AG09309 (cell line): ENCODE measurements at places on chromosomes 12 and 14.

GRCh38 chr12:110809149-110809548 lies 37.6 kb upstream of the CCDC63 start:
- no peak for DNase-seq

DNA sequence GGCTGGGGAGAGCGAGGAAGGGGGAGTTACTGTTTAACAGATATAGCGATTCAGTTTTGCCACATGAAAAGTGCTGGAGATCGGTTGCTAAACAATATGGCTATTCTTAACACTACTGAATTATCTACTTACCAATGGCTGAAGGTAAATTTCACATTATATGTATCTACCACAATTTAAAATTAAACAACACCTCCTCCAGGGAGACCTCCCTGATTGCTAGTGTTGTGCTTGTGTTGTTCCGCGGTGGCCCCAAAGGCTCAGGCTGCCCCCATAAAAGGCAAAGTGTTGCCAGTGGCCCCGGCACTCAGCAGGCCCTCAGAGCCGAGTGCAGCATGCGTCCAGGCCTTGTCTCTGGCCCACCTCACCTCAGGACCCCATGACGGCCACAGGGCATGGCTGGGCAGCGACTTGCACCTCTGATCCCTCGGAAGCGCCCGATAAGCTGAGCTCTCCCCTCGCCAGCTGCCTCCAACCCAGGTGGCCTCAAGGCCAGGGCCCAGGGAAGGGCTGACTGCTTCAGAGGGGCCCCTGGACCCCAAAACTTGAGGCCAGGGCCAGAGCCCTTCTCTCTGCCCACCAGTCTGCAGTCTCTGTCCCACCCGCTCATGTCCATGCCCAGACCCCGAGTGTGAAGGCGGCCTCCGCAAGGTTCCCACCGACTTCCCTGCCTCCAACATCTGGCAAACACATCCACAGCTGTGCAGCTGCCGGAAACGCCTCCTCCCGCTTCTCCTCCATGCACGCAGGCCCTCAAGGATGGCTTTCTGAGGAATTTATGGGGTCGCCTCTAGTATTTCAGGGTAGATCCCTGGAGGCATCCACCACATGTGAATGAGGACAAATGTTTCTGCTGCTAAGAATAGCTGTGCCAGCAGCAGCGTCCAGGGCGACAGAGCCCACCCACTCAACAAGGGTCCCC lies 60.0 kb downstream of the NCOR2 start:
- no peak for DNase-seq

DNA sequence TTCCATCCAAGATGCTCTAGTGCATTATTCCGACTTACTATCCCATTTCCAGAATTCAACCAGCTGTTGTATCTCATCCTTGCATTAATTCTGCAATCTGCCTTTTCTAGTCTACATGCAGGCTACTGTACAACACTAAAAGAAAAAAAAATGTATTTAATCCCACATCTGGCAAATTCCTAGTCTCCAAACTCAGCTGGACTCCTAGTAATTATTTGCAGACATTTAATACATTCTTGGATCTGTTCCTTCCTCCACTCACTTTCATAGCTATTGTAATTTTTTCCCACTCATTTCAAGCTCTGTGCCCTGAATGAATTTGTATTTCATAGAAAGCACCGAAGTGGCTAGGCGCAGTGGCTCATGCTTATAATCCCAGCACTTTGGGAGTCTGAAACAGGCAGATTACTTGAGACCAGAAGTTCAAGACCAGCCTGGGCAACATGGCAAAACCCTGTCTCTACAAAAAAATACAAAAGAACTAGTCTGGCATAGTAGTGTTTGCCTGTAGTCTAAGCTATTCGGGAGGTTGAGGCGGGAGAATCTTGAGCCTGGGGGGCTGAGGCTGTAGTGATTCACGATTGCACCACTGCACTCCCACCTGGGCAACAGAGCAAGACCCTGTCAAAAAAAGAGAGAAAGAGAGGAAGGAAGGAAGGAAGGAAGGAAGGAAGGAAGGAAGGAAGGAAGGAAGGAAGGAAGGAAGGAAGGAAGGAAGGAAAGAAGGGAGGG lies 39.5 kb upstream of the YAF2 start:
- no peak for DNase-seq

DNA sequence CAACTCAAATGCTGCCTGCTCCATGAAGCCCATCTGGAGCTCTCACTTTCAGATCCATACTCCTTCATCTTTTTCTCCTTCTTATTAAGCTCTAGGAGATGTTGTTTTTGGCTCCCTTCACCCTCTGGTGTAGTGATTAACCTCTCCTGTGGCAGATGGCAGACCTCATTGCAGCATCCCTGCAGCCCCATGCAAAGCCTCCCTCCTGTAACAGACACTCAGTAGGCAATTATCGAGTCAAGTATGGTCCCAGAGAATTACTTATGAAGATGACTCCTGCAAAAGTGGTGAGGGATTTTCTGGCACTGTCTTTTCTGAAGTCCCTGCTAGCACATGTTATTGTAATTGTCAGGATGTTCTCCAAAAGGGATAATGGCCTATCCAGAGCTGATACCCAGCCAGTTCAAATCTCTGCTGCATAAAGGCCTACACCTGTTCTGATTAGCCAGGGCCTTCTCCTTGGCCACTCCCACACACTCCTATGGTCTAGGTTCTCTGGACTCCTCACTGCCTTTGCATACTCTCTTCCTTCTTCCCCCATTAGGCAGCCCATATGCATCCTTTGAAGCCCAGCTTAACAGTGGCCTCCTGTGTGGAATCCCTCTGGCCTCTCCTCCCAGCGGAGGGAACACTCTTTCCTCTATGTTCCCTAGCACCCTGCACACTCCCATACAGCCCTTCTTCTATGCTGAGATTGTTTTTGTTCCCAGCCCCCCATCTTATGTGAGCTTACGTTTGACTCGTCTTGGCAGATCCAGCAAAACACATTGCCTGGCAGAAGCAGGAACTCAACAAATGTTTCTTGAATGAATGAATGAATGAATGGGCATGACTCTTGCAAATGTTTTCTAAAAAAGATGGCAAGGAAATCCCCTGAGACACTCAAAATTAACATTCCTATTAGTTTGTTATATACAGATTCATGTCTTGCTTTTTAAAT lies 43.9 kb upstream of the MDM1 start:
- DNase-seq = no peak

GRCh38 chr12:18703911-18704310 lies 33.9 kb downstream of the PLCZ1 start:
- DNase-seq = no peak

DNA sequence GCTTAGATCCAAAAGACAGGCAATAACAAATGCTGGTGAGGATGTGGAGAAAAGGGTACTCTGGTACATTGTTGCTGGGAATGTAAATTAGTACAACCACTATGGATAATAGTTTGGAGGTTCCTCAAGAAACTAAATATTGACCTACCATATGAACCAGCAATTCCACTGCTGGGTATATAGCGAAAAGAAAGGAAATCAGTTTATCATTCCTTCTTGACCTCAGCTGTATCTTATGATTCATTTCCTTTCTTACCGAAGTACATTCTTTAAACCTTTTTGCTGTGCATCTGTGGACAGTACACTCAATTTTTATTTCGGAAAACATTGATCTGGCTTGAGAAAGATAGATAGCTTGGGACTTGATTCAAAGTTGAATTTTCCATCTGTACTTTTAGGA lies 183.2 kb upstream of the LRFN5 start:
- DNase-seq = no peak

GRCh38 chr14:96072746-96073145 lies 33.6 kb downstream of the C14orf132 start:
- DNase-seq = no peak

DNA sequence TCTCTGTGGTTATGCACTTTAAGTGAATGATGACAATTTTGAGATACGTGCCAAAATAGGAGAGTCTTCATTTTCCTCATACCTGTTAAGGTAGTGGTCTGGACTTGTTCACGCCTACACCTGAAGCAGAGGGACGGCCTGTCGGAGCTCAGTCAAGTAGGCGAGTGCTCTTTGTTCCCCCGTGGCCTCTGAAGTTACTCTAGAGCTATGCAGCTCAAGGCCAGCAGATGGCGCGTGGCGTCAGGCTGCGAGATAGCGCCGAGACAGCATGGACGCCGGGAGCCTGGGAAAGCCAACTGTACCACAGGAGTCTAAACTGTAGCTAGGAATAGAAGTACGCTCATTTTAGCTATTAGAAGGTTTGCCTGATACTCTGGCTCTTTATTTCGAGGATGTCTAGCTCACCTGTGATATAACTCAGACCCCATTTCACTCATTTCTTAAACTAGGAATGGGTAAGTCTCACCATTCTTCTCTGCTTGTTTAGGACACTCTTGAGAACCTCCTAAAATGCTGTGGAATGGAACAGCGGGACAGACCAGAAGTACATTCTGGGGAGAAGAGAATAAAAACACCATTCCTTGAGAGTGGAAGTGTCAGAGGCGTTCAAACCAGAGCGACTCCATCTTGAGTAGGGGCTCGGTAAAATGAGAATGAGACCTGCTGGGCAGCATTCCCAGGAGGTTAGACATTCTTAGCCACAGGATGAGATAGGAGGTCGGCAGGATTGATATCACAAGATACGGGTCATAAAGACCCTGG lies 267.4 kb upstream of the HMGA2 start:
- no peak for DNase-seq

DNA sequence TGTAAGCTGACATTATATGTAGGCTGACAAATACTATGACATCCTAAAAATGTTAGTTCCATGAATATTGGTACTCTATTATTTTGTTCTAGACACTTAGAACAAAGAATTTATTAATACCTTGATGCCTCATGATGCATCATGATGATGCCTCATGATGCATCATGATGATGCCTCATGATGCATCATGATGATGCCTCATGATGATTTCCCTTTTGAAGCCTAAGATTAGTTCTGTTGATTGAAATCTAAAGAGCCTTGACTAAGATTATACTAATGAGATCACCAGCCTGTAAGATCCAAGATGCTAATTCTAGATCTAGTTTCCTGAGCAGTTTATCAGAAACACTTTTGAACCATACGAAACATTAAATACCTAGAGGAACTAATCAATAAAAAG lies 4.6 kb upstream of the CEP128 start:
- DNase-seq = no peak

- DNase-seq = no peak
Observed at GRCh38 chr12:31228811-31229792, 96.8 kb downstream of the SINHCAF start.

GRCh38 chr12:13211191-13211858 lies 14.8 kb downstream of the EMP1 start:
- no peak for DNase-seq

GRCh38 chr14:81449114-81449513 lies 49.0 kb upstream of the STON2 start:
- no peak for DNase-seq

DNA sequence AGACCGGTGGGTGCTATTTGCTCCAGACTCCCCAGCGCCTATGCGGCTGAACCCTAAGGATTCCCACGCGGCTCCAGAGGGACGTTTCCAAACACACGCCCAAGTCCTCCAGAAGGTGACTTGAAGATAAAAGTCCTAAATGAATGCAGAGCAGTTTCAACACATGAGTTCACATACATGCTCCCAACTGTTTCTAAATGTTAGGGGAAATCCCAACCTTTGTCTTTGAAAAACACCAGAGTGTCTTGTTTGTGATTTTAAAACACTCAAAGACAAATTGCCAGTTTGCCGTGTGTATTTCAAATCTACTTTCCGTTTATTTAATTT lies 252.9 kb upstream of the SFSWAP start:
- DNase-seq = no peak

DNA sequence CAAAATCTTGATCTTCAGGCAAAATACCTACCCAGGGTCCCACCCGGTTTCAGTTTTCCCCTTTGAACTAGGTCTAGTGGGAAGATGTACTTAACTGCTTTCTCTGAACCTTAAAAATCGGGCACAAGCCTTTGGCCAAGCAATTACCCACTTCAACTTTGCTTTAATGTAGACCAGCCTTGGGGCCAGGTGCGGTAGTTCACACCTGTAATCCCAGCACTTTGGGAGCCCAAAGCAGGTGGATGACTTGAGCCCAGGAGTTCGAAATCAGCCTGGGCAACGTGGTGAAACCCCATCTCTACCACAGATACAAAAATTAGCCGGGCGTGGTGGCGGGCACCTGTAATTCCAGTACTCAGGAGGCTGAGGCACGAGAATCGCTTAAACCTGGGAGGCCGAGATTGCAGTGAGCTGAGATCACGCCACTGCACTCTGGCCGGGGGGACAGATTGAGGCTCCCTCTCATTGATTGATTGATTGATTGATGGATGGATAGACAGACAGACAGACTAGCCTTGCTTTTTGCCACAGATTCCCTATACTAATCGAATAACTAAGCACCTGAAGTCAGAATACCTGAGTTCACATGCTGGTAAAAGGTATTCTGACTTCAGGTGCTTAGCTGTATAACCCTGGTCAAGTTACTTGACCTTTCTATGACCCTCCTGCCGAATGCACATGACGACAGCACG lies 1.9 kb downstream of the CLIP1 start:
- DNase-seq = no peak

DNA sequence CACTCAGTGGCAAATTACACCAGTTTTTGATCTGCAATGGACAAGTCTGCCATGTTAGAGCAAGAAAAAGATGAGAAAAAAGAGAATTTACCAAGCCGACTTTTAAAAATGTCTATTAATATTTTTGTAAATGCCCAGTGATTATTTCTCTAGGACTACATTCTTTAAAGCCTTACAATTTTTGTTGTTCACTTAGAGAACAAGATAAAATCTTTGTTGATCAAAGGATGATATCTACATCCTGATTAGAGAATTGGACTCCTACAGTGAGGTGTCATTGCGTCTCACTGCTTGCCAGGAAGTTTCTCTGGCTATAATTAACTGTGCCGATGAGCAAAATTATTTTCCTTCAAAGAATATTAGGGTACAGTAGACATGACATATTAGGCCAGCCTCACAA lies 1.7 kb upstream of the CFAP54 start:
- no peak for DNase-seq

DNA sequence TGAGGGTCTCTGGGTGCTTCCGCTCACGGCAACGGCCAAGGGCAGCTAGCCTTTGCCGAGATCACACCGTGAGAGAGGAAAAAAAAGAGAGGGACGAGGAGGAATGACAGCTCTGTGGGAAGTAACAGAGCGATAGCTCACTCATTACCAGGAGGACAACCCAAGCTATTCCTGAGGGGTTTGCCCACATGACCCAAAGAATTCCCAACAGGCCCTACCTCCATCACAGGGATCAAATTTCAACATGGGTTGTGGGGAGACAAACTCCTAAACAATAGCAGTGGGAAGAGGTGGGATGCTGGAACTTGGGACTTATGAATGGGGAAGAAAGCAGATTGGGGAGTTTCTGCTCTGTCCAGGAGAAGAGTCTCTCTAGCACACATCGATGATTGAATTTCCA lies 180.6 kb downstream of the LRRK2 start:
- no peak for DNase-seq

- DNase-seq = no peak
Observed at GRCh38 chr12:24750263-24750662, 198.6 kb downstream of the BCAT1 start.

GRCh38 chr14:23306412-23307145 lies at the start of gene BCL2L2:
Gene BCL2L2, plus strand, starts transcription at chr14:23306833. Its CDS starts 935 bp downstream, at chr14:23307768.
- DNase-seq = no peak

GRCh38 chr14:105389976-105390848 lies 8.1 kb upstream of the TEX22 start:
- no peak for DNase-seq
